CD4-positive, alpha-beta T cell treated with Interleukin-4 for 1 hour (primary cell): ENCODE measurements at places on chromosomes 11 and 22.

DNA sequence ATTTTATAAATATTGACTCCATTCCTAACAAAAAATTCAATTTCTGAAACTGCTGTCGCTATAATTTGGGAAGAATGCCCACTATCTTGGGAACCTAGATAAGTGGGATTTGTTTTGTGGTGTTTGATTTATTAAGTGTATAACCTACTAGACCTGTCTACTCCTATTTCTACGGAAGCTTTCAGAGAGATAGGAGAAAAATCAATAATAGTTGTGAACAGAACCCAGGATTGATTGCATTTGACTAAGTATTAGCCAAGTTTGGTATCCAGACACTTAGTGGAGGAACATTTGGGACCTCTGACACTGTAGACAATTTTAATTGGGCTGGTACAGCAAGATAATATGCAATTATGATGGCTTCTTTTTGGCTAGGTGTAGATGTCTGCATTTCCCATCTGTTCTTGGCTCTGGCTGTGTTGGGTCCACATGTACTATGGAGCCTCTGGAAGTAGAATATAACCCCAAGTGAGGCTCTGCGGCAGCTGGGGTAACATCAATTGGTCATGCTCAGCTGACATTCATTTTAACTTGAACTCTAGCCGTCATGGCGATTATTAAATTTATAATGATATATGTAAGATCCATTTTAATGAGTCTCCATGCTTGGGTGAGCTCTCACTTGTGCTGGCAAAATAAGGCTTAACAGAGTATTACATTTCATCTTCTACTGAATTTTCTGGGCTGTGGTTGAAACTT lies 111.5 kb upstream of the E2F8 start:
- no peak for DNase-seq

GRCh38 chr22:20823264-20823663 lies 35.3 kb downstream of the PI4KA start:
- DNase-seq: no peak

- DNase-seq: peak; percentile 63
Observed at GRCh38 chr22:44664149-44664548, 37.9 kb upstream of the PRR5 start.

DNA sequence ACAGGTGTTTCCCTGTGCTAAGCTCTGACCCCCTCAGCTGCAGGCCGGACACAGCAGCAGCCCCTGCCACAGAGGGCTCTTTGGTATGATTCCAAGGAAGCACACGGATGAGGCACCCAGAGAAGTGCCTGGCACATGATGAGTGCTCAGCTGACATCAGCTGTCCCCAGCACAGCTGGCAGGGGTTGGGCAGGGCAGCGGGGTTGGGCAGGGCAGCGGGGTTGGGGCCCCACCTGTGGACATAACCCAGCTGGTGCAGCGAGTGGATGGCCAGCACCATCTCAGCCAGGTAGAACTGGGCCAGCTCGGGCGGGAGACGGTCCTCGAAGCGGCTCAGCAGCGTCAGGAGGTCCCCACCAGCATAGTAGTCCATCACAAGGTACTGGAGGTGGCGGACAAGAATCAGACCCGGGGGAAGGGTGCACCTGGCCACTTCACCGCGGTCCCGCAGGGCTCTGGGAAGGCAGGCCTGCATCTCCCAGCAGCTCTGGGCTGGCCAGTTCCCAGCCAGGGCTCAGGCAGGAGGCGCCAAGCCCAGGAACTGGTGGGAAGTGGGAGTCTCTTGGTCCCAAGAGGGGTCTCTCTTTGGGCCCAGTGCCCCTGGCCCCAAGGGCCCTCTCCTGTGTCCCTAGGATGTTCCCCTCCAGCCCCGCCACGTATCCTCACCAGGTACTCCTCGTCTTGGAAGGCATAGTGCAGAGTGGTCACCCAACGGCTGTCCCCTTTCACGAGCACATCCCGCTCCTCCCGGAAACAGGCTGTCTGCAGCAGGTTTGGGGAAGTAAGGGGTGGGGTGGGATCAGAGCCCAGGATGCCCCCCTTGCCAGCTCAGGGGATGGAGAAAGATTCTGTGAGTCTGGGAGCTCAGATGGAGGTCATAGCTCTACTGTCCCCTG lies 4.3 kb downstream of the CDC42BPG start:
- DNase-seq: no peak

DNA sequence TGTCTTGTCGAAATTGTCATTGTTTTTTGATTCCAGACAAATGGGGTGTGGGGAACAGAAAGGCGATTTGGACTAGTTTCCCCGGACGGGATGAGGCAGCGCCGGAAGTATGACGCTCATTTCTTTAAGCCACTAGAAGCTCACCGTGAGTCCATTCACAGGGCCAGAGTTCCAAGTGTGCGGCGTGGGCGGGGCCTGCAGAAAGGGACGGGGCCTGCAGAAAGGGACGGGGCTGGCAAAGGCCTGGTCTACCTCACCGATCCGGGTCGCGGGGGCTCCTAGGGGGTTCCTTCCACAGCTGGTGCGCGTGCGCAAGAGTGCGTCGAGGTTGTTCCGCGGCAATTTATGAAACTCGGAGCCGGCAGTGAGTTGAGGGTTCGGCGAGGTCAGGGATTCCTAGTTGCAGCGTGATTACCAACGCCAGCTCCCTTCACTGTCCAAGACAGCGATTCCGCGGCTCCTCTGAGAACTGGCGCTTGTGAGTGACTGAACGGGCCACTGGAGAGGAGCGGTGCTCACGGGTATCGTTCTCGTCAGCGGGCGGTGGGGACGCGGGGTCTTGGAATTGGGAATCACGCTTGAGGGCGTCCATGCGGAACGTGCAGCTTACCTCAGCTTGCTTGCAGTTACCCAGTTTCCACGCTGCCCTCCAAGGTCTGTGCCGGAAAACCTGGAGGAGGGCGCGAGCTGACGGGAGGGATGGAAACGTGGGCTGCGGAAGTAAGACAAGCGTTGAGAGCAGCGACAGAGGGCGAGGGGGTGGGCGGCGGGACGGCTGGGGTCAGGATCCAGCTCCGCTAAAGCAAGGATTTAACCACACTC lies at the start of gene ZNF215:
TSS of gene ZNF215 (plus strand) at position 219 of the 822 bp plus-strand sequence. CDS start 5,847 bp downstream, outside the sequence.
- peak; percentile 2 for DNase-seq

GRCh38 chr22:46424496-46424895 lies 89.0 kb downstream of the TRMU start:
- DNase-seq: no peak
